Sciatic nerve (tissue), 2 donors: ENCODE measurements at places on chromosomes 2 and 18. TPM values are rescaled to one million over a fixed set of nuclear protein-coding genes. Genes with fewer than 3 reads are reported as not detected.

RAMP1 gene
- 26.3 TPM for total RNA-seq

GRCh38 chr2:60159519-60159918, 393.9 kb downstream of the BCL11A start:
- DNase-seq, result no peak

PPP4R1 gene
- 145 TPM for total RNA-seq

DNA sequence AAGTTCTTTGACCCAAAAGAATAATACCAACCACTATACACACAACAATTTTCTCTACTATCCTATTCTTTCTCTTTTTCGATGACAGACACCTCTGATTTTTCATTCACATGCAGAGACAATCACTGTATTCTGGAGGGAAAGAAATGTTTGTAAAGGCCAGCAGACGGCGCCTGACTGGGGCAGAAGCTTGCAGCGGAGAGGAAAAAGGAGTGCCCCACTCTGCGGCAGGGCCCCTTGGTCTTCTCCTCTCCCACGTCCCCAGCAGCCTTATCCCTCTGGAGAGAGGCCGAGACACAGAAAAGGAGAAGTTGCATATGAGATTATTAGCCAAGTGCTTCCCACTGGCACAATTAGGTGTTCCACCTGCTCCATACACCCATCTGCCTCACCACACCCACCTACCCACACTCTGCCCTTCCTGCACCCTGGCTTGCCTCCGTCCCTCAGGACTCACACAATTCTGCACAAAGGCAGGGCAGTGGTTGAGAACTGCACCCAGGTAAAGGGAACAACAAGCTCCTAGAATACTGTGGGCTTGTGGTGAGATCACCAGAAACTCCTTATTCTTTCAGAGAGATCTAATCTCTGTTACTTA, 687.3 kb downstream of the NRXN1 start:
- no peak for DNase-seq
